ENCODE measurements at places on chromosomes 5 and 9.

GRCh38 chr5:90014420-90014819 is 395.1 kb downstream of the CETN3 start:
- DNase-seq = no peak

DNA sequence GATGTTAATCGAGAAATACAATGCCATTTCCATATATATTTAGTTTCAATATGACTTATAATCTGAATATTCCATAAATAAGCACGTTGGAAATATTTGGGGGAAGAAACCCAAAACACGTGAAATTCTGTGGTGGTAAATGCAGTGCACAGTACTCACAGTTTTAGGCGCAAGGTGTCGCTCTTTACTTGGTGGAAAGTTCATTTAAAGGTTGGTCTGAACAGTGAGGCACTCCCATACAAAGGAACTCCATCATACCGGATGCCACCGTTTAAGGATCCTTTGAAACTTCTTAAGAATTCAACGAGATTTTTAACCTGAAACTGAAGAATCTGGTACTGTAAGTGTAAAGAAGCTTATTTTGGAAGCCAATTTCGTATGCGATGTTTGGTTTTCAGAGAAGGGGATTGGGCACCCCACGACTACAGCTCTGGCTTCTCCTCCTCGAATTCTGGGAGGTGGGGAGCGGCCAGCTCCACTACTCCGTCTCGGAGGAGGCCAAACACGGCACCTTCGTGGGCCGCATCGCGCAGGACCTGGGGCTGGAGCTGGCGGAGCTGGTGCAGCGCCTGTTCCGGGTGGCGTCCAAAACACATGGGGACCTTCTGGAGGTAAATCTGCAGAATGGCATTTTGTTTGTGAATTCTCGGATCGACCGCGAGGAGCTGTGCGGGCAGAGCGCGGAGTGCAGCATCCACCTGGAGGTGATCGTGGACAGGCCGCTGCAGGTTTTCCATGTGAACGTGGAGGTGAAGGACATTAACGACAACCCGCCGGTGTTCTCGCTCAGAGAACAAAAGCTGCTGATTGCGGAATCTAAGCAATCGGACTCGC is at the start of gene PCDHA11:
Gene PCDHA11 (plus strand): TSS at position 237 of the 834 bp plus-strand sequence. CDS start 147 bp downstream, at position 384.
- DNase-seq = no peak

GRCh38 chr5:160266044-160266443 is 36.7 kb downstream of the FABP6 start:
- no peak for DNase-seq

GRCh38 chr9:69223605-69224004 is 49.5 kb downstream of the TJP2 start:
- no peak for DNase-seq

DNA sequence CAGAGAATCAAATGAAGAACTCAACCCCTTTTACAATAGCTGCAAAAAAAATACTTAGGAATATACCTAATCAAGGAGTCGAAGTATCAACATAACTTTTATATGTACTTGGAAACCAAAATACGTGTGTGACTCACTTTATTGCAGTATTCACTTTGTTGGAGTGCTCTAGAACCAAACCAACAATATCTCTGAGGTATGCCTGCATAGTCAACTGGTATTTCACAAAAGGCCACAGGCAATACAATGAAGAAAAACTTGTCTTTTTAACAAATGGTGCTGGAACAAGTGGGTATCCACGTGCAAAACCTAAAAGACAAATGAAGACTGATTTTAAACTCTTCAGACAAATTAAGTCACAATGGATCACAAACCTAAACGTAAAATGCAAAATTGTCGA is 385.7 kb downstream of the TLE1 start:
- DNase-seq = no peak
